ENCODE measurements at places on chromosomes 3 and 15.

GRCh38 chr3:153396581-153396980 is 234.6 kb downstream of the RAP2B start:
- no peak for DNase-seq

GRCh38 chr3:55725681-55726500 is 238.8 kb upstream of the WNT5A start:
- DNase-seq: no peak

DNA sequence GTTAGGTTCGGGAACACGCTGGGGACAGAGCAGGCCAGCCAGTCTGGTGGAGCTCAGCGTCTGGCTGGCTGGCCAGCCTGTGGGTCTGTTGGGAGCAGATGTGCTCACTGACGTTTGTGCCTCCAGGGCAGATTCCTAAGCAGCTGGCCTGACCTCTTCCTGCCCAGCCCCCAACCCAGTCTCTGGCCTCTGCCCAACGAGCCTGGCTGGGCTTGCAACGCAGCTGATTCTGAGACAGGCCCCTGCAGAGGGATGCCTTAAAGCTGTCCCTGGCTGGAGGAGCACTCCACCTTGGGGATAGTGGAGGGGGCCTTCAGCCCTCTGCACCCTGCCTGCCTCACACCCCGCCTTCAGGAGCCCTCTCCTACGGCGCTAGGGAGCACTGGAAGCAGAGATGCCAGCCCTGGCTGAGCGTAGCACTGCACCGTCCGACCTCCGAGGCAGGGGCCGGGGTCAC is 46.0 kb downstream of the KLF13 start:
- DNase-seq: no peak

GRCh38 chr3:128433837-128434165 is 32.9 kb downstream of the DNAJB8 start:
- DNase-seq: no peak

GRCh38 chr15:75669191-75669878 is 21.6 kb downstream of the SNX33 start:
- no peak for DNase-seq

- DNase-seq: no peak
Observed at GRCh38 chr15:99994849-99995248, 261.6 kb upstream of the LYSMD4 start.

DNA sequence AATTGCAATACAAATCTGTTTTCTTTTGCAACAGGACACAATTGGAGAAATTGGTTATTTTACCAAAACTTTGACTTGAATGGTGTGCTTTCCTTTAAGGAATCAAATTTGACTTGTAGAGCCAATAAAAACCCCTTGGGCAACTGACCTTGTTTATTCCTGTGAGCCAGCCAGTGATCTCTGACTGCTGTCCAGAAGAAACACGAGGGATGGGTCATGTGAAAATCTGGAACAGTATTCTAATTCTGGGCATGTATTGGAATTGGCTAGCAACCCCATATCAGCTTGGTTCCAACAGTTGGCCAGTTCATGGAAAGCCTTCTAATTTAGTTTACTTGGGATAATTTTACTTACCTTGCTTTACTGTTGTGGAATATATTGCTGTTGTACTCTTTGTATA is 19.1 kb upstream of the HHATL start:
- no peak for DNase-seq

DNA sequence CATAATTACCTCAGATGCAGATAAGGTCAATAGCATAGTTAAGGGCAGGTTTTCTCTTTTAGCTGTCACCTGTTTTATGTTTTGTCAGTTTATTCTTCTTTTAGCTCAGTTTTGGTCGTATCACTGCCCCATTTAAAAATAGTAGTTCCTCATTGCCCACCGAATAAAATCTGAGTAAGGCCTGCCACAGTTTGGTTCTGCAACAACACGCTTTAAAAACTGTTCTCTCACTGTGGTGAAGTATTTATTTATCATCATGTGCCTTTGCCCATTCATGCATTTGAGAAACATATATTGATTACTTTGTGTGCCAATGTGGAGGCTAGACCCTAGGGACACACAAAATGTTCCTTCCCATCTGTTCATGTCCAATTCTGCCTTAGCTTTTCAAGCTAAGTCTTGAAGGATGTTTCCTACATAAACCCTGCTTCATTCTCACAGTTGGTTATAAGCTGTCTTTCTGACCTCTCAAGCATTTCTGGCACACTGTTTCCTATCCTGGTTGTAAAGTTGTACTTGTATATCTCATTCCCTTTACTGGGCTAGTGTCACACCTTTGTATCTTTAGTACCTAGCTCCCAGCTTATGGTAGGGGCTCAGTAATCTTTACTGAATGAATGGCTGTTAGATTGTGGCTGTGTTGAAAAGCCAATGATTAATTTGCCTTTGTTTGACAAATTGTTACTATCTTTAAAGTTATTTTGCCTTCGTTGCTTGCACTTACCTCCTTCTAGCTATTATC is 23.9 kb downstream of the AKAP13 start:
- DNase-seq: no peak

DNA sequence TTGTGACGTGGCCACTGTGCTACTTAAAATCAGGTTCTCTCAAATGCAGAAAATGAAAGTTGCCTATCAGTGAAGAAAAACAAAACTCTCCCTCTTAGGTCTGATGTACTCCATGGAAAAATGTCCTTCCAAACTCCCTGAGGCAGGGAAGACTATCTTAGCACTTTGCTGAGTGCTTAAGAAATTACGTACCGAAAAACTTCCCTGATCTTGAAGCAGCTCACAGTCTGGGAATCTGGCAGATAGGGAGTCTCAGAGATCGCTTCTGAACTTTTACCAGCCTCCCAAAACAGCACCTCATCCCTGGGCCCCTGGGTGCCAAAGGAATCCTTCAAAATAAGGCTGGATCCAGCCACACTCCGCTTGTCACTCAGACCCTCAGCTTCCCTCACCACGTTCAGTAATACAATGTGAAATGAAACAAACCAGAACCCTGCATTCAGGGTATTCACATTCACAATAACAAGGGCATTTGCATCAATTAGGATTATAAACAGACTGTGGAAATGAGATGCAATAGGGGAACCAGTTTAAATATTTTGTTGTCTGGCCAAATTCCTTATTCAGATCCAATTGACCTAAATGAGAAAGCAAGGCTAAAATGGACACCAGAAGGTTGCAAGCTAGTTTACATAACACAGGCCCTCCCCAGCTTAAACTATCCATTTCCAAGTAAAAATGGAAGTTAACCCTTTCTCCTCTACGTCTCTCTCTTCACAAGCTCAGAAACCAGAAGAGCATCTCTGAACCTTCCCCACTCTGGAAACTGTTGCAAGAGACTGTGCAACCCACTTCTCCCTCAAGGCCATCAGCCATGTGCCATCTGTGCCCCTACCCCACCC is 20.9 kb downstream of the OSBPL10 start:
- no peak for DNase-seq

DNA sequence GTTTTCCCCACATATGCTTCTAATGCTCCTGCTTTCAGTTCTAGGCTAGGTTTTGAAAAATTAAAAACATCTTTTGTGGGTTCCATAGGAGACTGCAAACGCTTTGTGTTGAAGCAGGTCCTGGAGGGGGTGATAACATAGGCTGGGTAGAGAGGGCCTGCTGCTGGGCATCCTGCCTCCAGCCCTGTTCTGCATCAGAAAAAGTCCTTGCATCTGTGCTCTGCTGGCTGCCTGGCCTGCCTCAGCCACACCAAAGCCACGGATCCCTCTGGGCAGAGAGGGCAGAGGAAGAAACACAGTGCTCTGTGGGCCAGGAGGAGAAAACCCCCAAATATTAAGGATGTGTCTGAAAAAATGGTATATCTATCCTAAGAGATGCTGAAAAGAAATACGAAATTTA is 3.9 kb upstream of the ARPP21 start:
- DNase-seq: no peak

GRCh38 chr15:83030021-83030420 is 18.6 kb upstream of the C15orf40 start:
- DNase-seq: no peak

GRCh38 chr3:183298701-183299153 is 45.7 kb downstream of the B3GNT5 start:
- peak; percentile 70 for DNase-seq

DNA sequence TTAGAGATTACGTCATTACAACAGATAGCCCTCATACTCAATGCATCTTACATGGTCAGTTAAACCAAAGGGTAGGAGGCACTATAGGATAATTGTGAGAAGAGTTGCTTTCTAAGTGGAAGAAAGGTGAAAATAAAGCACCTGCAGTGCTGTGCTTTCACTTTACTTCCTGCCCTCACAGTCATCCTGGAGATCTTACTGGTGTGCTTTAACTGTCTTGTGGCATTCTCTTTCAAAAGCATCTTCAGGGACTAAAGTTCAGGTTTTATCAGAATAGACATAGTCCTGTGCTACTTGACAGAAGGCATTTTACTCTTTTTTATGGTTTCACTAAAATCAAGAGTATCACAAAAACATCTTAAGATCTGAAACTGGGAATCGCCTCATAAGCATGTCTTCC is 286.6 kb downstream of the ZBTB20 start:
- DNase-seq: no peak

- DNase-seq: no peak
Observed at GRCh38 chr3:184183679-184184078, 2.3 kb upstream of the ABCF3 start.

DNA sequence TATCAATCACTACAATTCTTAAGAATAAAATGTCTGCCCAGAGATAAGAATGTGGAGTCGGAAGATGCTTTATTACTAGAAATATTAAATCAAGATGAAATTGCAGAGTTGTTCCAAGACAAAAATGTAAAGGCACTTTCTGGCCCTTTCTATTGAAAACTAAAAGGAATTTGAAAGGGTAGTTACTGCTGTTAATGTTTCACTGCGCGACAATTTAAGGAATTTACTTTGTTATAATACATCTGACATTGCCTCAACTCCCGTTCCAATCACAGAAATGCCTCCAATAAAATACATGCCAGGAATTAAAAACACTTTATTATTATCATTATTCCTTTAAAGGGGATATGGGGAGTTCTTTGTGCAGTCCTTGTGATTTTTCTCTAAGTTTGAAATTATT is 26.4 kb downstream of the RSL24D1 start:
- no peak for DNase-seq

DNA sequence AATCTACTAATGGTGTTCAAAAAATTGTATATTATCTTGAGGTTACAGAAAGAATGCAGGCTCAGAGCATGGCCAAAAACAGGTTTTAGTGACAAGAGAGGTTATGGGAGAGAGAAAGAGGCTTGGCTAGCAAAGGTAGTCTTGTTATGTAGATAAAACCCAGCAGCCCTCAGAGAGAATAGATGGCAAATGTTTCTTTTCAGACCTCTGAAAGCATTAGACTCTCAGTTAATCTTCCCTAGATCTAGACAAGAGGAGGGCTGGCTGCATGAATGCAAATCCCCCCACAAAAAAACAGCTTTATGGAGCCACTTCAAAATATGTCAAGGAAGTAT is 62.2 kb downstream of the OSTN start:
- DNase-seq: no peak

DNA sequence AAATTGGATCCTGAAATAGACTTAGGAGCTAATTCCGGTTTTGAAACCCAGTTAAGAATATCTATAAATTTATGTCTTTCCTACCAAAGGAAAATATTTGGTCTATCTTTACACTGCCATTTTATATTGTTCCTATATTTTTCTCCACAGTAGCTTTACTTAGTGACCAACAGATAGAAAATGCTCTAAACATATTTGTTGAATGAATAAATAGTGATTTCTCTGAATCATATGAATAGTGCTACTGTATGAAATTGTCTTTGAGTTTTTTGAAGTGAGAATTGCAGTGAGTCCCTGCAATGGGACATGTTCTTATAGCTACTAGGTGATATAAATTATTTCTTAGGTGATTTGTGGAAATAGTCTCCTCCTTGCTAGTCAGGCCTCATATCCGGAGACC is 18.5 kb upstream of the EID1 start:
- DNase-seq: no peak

- DNase-seq: no peak
Observed at GRCh38 chr3:87390353-87390752, 114.0 kb upstream of the POU1F1 start.

All from NCI-H774 (cell line).